ENCODE measurements at places on chromosomes 6 and 20.

GRCh38 chr20:18571578-18571977, 4.3 kb downstream of the SMIM26 start:
- no peak for DNase-seq

DNA sequence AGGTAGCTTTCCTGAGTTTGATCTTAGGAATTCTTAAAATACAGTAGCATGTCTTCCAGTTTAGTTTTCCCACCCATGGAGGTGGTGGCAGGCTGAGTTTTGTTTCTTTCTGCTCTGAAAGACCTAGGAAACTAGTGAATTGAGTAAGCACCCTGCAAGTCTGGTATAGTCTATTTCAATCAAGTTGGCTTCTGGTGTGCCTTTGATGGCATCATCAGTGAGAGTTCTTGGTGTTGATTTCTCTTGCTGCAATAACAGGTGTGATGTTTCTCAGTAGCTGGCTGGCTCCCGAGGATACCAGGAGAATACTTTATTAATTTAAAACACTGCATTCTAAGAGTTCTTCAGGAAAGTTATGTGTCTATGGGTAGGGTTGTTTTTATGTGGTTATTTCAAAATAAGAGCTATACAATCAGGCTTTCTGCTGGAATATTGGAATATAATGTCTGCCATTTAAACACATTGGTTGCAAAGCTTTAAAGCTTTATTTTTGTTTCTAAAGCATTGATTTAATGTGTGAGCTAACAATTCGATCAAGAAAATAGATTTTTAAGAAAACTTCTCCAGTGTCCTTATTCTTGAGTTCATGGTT, 19.0 kb downstream of the VAPB start:
- DNase-seq: no peak

- no peak for DNase-seq
Measured at GRCh38 chr20:53736122-53736756, 142.6 kb upstream of the ZNF217 start.

- DNase-seq: no peak
Measured at GRCh38 chr6:92341201-92341600, 1078.2 kb downstream of the EPHA7 start.

DNA sequence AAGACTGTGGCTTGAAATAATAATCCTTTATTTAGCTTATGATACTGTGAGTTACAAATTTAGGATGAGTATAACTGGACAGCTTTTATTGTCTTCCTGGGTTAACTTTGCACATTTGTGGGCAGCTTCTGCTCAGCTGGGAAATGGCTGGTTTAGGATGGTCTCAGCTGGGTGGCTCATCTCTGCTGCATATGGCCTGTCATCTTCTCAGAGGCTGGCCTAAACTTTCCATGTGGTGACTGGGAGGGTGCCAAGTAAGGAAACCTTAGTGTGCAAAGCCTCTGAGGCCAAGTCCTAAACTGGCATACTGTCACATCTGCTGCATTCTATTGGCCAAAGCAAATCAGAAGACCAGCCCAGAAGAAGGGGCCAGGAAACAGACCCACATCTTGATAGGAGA, 40.2 kb downstream of the BTBD3 start:
- no peak for DNase-seq

- DNase-seq: no peak
Measured at GRCh38 chr6:154457881-154458284, 52.6 kb downstream of the CNKSR3 start.

DNA sequence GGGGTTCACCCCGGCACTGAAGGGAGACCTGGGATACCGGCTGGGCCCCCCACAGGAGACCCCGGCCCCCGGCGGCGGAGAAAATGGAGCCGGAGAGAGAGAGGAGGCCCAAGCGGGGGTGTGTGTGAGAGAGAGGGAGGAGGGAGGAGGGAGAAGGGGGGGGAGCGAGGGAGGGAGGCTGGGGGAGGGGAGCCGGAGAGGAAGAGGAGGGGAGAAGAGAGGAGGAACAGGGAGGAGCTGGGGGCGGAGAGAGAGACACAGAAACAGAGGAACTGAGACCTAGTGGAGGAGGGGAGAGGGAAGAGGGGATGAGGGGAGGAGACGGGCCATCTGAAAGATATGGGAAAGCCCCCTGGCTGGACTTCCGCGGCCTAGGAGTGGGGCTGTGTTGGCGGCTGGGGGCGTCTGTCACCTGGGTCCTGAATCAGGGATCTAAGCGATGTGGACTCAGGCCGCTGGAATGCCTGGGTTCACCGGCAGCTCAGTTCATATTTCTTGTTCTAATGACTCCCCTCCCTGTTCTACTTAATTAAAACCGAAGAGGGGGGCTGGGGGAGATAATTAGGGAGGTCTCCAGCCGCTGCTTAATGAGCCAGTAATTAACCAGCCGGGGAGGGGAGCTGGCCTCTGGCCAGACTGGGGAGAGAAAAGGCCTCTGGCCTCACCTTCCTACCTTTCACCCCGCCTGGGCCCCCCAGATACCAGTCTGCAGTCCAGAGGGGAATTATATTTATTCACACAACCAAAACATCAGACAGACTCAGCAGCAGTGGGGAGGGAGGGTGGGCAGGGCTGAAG, at the start of gene PBX2:
Gene PBX2, minus strand, starts transcription at position 149 of the 798 bp plus-strand sequence. CDS start 287 bp downstream, outside the sequence.
- peak; percentile 90 for DNase-seq

GRCh38 chr20:56683077-56683865, 54.2 kb downstream of the TFAP2C start:
- DNase-seq: no peak

DNA sequence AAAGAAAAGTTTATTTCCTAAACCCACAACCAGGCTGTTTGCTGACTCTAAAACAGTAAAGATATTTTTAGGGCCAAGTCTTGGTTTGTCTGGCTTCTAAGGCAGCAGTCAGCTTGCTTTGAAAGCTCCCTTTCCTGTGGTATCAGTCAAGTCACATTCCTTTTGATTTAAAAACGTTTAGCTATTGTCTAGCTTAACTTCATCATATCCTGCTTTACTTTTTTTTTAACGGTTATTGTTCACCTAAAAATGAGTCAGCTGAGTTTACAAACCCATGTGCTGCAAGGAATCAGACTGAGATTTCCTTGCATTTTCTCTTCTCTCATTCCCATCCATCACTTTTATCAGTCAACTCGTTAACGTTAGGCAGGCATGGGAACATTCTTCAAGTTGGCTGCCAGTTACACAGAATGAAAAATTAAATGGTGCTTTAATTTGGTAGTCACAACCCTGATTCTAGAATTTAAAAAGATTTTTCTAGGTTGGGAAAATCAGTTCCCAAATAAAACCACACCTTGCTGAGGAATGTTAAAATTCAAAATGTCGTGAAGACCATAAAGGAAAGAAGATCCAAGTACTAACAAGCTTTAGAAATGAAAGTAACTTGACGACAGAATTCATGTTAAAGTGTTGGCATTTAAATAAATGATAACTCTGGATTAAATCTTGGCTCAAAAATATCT, 45.9 kb downstream of the ELOVL5 start:
- peak; percentile 27 for DNase-seq

Data from fibroblast of the conjunctiva (primary cell).